ENCODE measurements at places on chromosomes 13 and 19. TPM values are rescaled to one million over a fixed set of nuclear protein-coding genes. Genes with fewer than 3 reads are reported as not detected.

Gene IQCN
- polyA plus RNA-seq: 0.82 TPM

Gene KL
- not detected for polyA plus RNA-seq

Gene ZNF556
- not detected for polyA plus RNA-seq

Gene SEMA6B
- 0.22 TPM for polyA plus RNA-seq

Gene ZNF628
- polyA plus RNA-seq: 0.36 TPM

Gene SLC25A41
- polyA plus RNA-seq: 0.05 TPM

Gene ZFP82
- polyA plus RNA-seq: 3.8 TPM

Gene TEX101
- not detected for polyA plus RNA-seq

Gene ADAMTS10
- 10.4 TPM for polyA plus RNA-seq

Gene PRMT1
- 269 TPM for polyA plus RNA-seq

Gene ZNF616
- polyA plus RNA-seq: 3.1 TPM

Gene OR4F17
- not detected for polyA plus RNA-seq

Gene KIR3DL2
- polyA plus RNA-seq: not detected

Gene DIAPH3
- 8.5 TPM for polyA plus RNA-seq

Gene DPF1
- 2.2 TPM for polyA plus RNA-seq

Gene EDDM13
- polyA plus RNA-seq: not detected

Gene ZNF787
- 7.2 TPM for polyA plus RNA-seq

Gene TMEM150B
- polyA plus RNA-seq: not detected

Gene NUFIP1
- polyA plus RNA-seq: 1.2 TPM

Gene LILRA2
- not detected for polyA plus RNA-seq

Gene KLK4
- not detected for polyA plus RNA-seq

Gene FREM2
- polyA plus RNA-seq: not detected

Gene SIGLEC5
- polyA plus RNA-seq: not detected

Gene GJB6
- not detected for polyA plus RNA-seq

Gene POSTN
- polyA plus RNA-seq: 235 TPM

Gene SHISA7
- polyA plus RNA-seq: not detected

Gene ZNF208
- polyA plus RNA-seq: not detected

Gene FAM124A
- 0.02 TPM for polyA plus RNA-seq

Gene TMPRSS9
- not detected for polyA plus RNA-seq

Gene KIR2DL4
- not detected for polyA plus RNA-seq
